H9 (cell line): ENCODE measurements at places on chromosomes 1 and 21. TPM values are rescaled to one million over a fixed set of nuclear protein-coding genes. Genes with fewer than 3 reads are reported as not detected.
A peak's percentile ranks its signal among the peaks of the same experiment; 100 is the strongest.

The ANXA9 gene
- total RNA-seq, result 0.81 and 0.92 TPM in 2 replicates

The CLEC20A gene
- not detected in 2 replicates for total RNA-seq

The LMOD1 gene
- 0.31 and 0.44 TPM in 2 replicates for total RNA-seq

The TRIM46 gene
- 16.5 and 18.4 TPM in 2 replicates for total RNA-seq

The SPATA1 gene
- total RNA-seq, result 0.61 TPM in 1 of 2 replicates, not detected in the other

The AMY1A gene
- total RNA-seq, result not detected in 2 replicates

The PTCH2 gene
- total RNA-seq, result 0.79 and 0.83 TPM in 2 replicates

The EPS8L3 gene
- total RNA-seq, result not detected in 2 replicates

The COL11A1 gene
- 7.0 and 7.5 TPM in 2 replicates for total RNA-seq

The LAMB3 gene
- total RNA-seq, result 0.26 and 0.28 TPM in 2 replicates

DNA sequence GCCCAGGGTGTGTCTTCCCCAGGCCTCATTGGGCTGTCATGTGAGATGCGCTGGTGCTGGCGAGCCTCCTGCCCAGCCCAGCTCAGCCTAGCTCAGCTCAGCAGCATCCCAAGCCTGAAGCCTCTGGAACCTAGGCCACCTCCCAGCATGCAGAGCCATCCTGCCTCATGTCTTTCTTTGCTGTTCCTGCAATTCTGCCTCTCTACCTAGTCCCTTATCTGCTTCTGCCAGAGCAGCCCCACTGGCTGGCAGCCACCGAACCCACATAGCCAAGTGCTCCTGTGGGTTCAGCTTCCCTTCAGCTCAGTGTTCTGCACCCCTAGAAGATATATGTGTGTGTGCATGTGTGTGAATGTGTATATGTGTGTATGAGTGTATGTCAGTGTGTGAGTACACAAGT is 291.5 kb upstream of the VAMP3 start:
- no peak overlapping the region for H3K4me3 ChIP-seq
- H3K27me3 ChIP-seq, result no peaks in the 10 kb centered on the region
- H3K27ac ChIP-seq, result no peak overlapping the region
- no peak for DNase-seq

DNA sequence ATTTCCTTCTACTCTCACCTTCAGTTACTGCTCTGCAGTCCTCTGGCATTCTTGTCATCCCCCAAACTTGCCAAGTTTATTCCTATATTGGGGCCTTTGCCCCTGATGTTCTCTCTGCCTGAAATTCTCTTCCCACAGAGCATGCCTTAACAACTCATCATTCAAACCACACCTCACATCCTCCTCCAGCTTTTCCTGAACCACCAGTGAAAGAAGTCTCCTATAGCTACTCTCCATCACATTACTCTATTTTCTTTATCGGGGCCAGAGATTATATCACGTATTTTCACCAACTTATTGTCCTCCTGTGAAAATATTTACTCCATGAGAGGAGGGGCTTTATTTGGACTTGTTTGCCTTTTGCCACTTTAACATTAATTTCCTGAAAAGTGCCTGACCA is 32.1 kb downstream of the EXTL2 start:
- H3K4me3 ChIP-seq, result no peak overlapping the region
- H3K4me1 ChIP-seq, result no peaks in the 10 kb centered on the region
- H3K27ac ChIP-seq, result no peak overlapping the region
- H3K27me3 ChIP-seq, result no peaks in the 10 kb centered on the region

- DNase-seq, result no peak
- no peak overlapping the region for H3K27ac ChIP-seq
- no peak overlapping the region for H3K4me3 ChIP-seq
- H3K27me3 ChIP-seq, result no peaks in the 10 kb centered on the region
- H3K4me1 ChIP-seq, result peaks cover under 1% of the 10 kb centered on the region; the same call in 1 of the 2 replicates
Measured at GRCh38 chr1:10905841-10906655, 106.4 kb upstream of the TARDBP start.

- no peaks in the 10 kb centered on the region for H3K27me3 ChIP-seq
- no peak overlapping the region for H3K4me3 ChIP-seq
- H3K4me1 ChIP-seq, result peaks cover 5% of the 10 kb centered on the region; the same call in 1 of the 2 replicates
- no peak for DNase-seq
- H3K36me3 ChIP-seq, result no peaks in the 10 kb centered on the region
Measured at GRCh38 chr1:53174971-53175913, 21.4 kb upstream of the CPT2 start.

DNA sequence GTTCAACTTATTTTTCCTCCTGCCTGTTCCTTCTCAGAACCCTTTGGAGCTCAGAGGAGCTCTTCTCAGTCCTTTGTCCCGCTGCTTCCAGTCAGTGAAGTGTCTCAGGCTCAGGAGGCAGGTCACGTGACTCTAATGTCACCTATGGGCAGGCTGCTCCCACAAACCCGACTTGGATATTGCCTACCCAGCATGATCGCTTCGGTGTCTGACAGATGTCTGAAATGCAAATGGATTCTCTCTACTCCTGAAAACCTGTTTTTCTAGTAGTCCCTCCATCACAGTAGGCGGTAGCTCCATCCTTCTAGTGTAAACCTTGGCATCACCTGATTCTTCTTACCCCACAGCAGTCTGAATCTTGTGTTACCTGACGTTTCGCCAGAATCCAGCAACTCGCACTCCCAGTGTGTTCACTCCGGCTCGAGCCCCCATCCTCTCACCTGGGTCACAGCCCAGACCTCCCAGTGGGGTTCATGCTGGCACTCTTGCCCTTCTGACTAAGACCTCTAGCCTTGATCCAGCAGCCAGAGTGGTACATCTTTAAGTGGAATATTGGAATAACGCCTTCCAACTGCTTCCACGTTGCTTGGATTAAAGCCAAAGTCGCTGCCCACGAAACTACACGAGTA is 5.4 kb downstream of the PADI6 start:
- no peaks in the 10 kb centered on the region for H3K36me3 ChIP-seq
- peak overlapping the region; percentile 4; the same call in 2 of the 3 replicates for H3K4me3 ChIP-seq
- H3K4me1 ChIP-seq, result peaks cover 8% of the 10 kb centered on the region; the same call in 1 of the 2 replicates
- peak; percentile 69 for DNase-seq
- no peaks in the 10 kb centered on the region for H3K27me3 ChIP-seq
- no peak overlapping the region for H3K27ac ChIP-seq

GRCh38 chr1:197958438-197959305 is 41.5 kb downstream of the LHX9 start:
- no peak overlapping the region for H3K27ac ChIP-seq
- DNase-seq, result no peak
- H3K27me3 ChIP-seq, result no peaks in the 10 kb centered on the region
- H3K4me1 ChIP-seq, result no peaks in the 10 kb centered on the region

GRCh38 chr1:111880881-111881837 is 108.3 kb downstream of the KCND3 start:
- H3K4me3 ChIP-seq, result no peak overlapping the region
- H3K27me3 ChIP-seq, result no peaks in the 10 kb centered on the region
- no peak overlapping the region for H3K27ac ChIP-seq
- H3K36me3 ChIP-seq, result no peaks in the 10 kb centered on the region
- no peak for DNase-seq

DNA sequence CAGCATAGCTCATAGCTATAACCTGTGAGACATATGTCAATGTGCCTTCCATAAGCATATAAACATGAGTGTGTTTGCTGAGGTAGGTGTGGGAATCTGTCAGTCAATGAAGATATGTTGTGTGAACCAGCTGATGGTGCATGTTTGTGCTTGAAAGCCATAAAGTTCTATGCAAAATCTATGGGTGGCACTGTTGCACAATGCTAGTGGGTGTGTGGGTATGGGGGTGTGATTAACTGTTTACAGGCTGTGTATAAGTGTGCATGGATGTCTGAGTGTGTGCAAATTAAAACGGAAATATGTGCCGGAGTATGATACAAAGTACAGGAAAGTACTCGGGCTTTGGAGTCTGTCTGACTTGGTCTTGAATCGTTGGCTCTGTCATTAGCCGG is 1.0 kb upstream of the ATP2B4 start:
- H3K27me3 ChIP-seq, result peaks cover 8% of the 10 kb centered on the region; the same call in 1 of the 2 replicates
- no peaks in the 10 kb centered on the region for H3K36me3 ChIP-seq
- H3K27ac ChIP-seq, result no peak overlapping the region
- no peak overlapping the region for H3K4me3 ChIP-seq
- no peak for DNase-seq
- peaks cover 9% of the 10 kb centered on the region; the same call in 1 of the 2 replicates for H3K4me1 ChIP-seq

DNA sequence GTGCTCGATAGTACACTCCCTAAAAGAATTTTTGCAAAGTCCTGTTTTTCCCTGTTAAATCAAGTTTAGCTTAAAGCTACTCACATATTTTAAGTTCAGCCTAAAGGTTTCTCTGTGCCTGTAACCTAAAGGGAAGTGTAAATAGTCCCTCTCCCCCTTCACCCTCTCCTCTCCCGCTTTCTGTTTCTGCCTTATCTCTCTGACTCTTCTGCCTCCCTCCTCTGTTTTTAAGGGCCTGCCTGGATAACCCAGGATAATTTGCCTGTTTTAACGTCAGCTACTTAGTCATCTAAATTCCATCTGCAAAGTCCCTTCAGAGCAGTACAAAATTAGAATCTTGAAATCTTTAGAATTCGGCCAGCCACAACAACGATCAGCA is 92.6 kb downstream of the NID1 start:
- no peak overlapping the region for H3K27ac ChIP-seq
- peak overlapping the region; percentile 85 for H3K4me3 ChIP-seq
- H3K36me3 ChIP-seq, result no peaks in the 10 kb centered on the region
- H3K27me3 ChIP-seq, result no peaks in the 10 kb centered on the region

GRCh38 chr1:42152119-42152518 is 1.1 kb upstream of the GUCA2B start:
- no peaks in the 10 kb centered on the region for H3K4me1 ChIP-seq
- H3K4me3 ChIP-seq, result no peak overlapping the region
- H3K36me3 ChIP-seq, result no peaks in the 10 kb centered on the region

- peak; percentile 79 for DNase-seq
- H3K36me3 ChIP-seq, result no peaks in the 10 kb centered on the region
- peaks cover 18% of the 10 kb centered on the region; the same call in 1 of the 2 replicates for H3K4me1 ChIP-seq
- H3K27ac ChIP-seq, result no peak overlapping the region
- H3K4me3 ChIP-seq, result peak overlapping the region; percentile 84
- H3K27me3 ChIP-seq, result peaks cover 5% of the 10 kb centered on the region; the same call in 1 of the 2 replicates
Measured at GRCh38 chr21:36747815-36748383, 49.0 kb downstream of the SIM2 start.

GRCh38 chr1:181128592-181129497 is 40.3 kb downstream of the IER5 start:
- no peak overlapping the region for H3K27ac ChIP-seq
- no peaks in the 10 kb centered on the region for H3K27me3 ChIP-seq
- H3K4me3 ChIP-seq, result peak overlapping the region; percentile 11
- no peaks in the 10 kb centered on the region for H3K36me3 ChIP-seq

GRCh38 chr1:4615501-4615900 is 38.9 kb upstream of the AJAP1 start:
- H3K4me1 ChIP-seq, result no peaks in the 10 kb centered on the region
- DNase-seq, result no peak
- H3K27me3 ChIP-seq, result no peaks in the 10 kb centered on the region
- no peak overlapping the region for H3K27ac ChIP-seq
- H3K4me3 ChIP-seq, result no peak overlapping the region

DNA sequence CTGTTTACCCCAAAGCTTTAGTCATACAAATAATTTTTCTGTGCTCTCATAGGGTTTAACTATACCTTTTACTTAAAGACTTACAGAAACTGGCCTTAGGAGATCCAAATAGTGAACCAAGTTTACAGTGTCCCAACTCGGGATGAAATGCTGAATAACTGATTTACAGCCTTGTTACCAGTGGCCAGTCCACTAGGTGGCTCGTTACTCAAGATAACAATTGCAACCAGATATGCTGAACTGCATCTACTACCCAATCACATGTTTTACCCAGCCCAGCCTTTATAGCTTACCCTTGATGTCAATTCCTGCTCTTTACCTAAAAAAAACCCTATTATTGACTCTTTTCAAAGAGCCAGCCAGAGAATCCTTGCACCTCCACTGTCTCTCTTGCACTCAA is 1148.8 kb upstream of the ADGRL4 start:
- DNase-seq, result peak; percentile 43
- H3K27ac ChIP-seq, result no peak overlapping the region
- H3K36me3 ChIP-seq, result no peaks in the 10 kb centered on the region; the same call in 2 of the 3 replicates

DNA sequence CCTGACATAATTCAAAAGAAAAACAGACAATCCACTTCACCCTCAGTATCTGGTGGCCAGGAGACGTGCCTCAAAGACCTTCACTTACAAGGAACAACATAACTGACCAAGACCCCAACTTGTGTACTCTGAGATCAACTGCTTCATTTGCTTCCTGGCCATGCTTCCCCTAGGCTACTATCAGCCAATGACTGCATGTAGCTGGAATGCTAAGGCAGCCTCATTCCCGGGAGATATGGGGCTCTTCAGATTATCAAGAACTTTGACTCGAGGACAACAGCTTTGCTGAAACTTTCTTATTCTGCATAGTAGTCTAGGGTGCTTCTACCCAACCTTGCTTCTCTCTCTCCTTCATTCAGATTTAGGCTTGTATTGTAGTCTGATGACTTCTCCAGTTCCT is 11.7 kb upstream of the UCK2 start:
- no peaks in the 10 kb centered on the region for H3K4me1 ChIP-seq
- H3K27me3 ChIP-seq, result no peaks in the 10 kb centered on the region
- DNase-seq, result no peak
- H3K4me3 ChIP-seq, result no peak overlapping the region
- no peak overlapping the region for H3K27ac ChIP-seq
- no peaks in the 10 kb centered on the region for H3K36me3 ChIP-seq

- no peaks in the 10 kb centered on the region for H3K36me3 ChIP-seq
- H3K4me1 ChIP-seq, result no peaks in the 10 kb centered on the region
- no peaks in the 10 kb centered on the region for H3K27me3 ChIP-seq
- DNase-seq, result no peak
Measured at GRCh38 chr1:167518331-167518700, at the start of gene CD247. Gene CD247, minus strand, starts transcription at chr1:167518529. Its CDS starts 64 bp downstream, at chr1:167518465.

GRCh38 chr1:37878071-37878470 is 18.7 kb upstream of the MTF1 start:
- no peak for DNase-seq
- peaks cover 15% of the 10 kb centered on the region; the same call in 2 of the 3 replicates for H3K36me3 ChIP-seq
- H3K4me1 ChIP-seq, result no peaks in the 10 kb centered on the region
- no peaks in the 10 kb centered on the region for H3K27me3 ChIP-seq

- no peaks in the 10 kb centered on the region for H3K36me3 ChIP-seq
- H3K27me3 ChIP-seq, result peaks cover 95% of the 10 kb centered on the region
- H3K4me1 ChIP-seq, result peaks cover 2% of the 10 kb centered on the region; the same call in 1 of the 2 replicates
- peak overlapping the region; percentile 62; the same call in 2 of the 3 replicates for H3K4me3 ChIP-seq
- DNase-seq, result peak; percentile 74
- no peak overlapping the region for H3K27ac ChIP-seq
Measured at GRCh38 chr1:90710579-90711536, 6.2 kb downstream of the BARHL2 start.

GRCh38 chr21:42724226-42724920 is 71.0 kb downstream of the PDE9A start:
- H3K36me3 ChIP-seq, result peaks cover 8% of the 10 kb centered on the region
- no peaks in the 10 kb centered on the region for H3K27me3 ChIP-seq
- H3K4me1 ChIP-seq, result no peaks in the 10 kb centered on the region
- no peak overlapping the region for H3K27ac ChIP-seq

DNA sequence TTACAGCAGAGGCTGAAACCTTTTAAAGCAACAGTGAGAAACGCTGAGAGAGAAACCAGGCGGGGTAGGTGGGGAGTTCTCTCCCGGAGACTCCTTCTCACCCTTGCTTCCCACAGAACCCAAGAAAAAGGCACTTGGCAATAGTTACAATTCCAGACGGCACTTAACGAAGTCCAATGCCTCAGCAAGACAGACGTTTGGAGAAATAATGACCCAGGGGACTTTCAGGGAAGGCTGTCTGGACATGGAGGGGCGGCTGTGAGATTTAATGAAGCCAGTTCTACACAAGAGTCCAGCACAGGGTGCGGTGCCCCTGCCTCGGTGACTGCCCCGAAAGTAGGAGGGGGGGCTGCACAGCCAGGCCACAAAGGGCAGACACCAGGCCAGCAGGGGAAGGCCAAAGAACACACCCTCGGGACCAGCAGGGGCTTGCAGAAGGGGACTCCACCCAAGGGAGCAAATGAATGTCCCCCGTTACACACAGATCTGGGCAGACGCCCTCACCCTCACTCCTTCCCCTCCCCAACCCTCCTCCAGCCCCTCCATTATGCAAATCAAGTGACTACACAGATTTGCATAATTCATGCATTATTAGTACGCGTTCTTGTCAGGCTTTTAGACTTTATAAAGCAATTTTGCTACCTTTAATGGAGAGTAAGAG is 26.3 kb downstream of the KCNN3 start:
- no peaks in the 10 kb centered on the region for H3K4me1 ChIP-seq
- no peak overlapping the region for H3K4me3 ChIP-seq
- DNase-seq, result no peak
- H3K27me3 ChIP-seq, result no peaks in the 10 kb centered on the region
